ENCODE measurements at places on chromosomes 13 and 19.

- DNase-seq, result peak; percentile 53
Measured at GRCh38 chr19:41792513-41793413, 3.6 kb upstream of the CEACAM3 start.

GRCh38 chr13:35213911-35214310 is 262.6 kb downstream of the MAB21L1 start:
- no peak for DNase-seq

DNA sequence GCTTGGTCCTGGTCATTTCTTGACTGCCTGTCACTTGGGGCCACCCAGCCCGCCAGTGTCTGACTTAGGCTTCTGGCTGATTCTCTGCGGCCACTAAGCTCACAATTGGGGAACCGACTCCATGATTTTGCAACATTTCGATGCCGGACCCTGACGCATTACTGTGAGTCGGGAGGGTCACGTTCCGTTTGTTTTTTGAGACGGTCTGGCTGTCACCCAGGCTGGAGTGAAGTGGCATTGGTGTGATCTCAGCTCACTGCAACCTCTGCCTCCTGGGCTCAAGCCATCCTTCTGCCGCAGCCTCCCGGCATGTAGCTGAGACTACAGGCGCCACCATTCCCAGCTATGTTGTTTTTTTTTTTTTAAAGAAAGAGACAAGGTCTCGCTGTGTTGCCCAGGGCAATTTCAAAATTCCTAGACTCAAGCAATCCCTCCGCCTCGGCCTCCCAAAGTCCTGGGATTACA is 3.2 kb upstream of the ADAT3 start:
- DNase-seq, result no peak

GRCh38 chr19:1263188-1263587 is 5.9 kb upstream of the CIRBP start:
- DNase-seq, result no peak

All from activated naive CD4-positive, alpha-beta T cell treated with Interleukin-2 at 50 U/mL for 16 hours (primary cell).